ENCODE measurements at places on chromosomes 13 and 19.

- DNase-seq, result no peak
Measured at GRCh38 chr19:6225232-6225865, 54.4 kb downstream of the MLLT1 start.

- DNase-seq, result no peak
Measured at GRCh38 chr13:109394311-109394988, 391.9 kb downstream of the IRS2 start.

DNA sequence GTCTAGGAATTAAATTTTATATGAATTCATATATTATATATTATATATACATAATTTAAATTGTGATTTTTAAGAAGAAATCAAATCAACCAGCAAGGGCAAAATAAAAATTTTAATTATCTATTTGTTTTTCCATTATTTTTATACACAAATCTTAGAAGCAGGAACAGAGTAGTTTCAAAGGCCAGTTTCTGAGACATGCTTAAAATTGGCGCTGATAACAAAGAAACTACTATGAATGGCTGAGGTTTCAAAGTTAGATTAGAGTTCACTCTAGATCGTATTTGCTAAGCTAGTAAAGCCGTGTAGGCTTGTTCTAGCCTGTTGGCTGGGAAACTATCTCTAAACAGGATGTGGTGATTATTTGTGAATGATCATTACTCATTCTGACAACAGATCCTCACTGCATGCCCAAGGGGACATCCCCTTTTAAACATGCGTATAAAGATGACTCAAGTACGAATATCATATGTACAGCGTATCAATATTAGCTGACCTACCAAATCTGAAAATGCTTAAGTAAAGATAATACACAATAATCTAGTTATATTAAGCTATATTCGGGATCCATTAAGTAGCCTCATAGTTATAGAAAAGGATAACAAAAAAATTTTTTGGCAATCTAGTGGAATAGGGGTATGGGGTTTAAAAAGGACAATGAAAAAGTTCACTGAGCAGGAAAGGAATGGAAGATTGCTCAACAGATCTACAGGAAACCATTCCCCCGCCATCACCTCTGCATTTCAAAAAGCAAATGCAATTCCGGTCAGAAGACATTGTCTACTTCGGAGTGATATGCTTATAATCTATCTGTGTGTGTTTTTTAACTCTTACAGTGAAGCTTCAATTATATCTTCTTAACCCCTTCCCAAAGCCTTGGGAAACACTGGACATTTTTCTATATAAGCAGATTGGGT lies 150.1 kb downstream of the SHISA2 start:
- DNase-seq, result peak; percentile 26

GRCh38 chr13:42086582-42086981 lies 38.1 kb downstream of the DGKH start:
- no peak for DNase-seq

GRCh38 chr13:71522941-71523526 lies 344.0 kb downstream of the DACH1 start:
- DNase-seq, result no peak

GRCh38 chr19:16036941-16037340 lies 39.4 kb upstream of the TPM4 start:
- no peak for DNase-seq

GRCh38 chr19:38658462-38659306 lies 11.2 kb downstream of the ACTN4 start:
- no peak for DNase-seq

GRCh38 chr19:30932854-30933253 lies 416.4 kb downstream of the TSHZ3 start:
- no peak for DNase-seq

DNA sequence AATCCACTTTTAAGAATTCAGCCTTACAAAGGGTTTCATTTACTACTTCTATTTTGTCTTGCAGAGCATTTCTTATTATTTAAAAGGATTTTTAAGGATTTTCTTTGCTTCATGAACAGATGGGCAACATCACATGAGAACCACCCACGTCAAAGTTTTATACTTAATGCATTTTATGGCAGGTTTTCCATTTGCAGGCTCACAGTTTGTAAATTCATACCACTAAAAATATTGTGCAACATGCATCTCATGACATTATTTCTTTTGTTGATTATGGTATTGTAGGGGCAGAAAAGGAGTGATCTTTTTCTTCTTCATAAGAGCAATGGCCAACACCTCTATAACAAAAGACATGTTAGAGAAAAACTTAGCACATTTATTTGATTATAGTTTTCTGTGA lies 554.0 kb upstream of the SPRY2 start:
- no peak for DNase-seq

DNA sequence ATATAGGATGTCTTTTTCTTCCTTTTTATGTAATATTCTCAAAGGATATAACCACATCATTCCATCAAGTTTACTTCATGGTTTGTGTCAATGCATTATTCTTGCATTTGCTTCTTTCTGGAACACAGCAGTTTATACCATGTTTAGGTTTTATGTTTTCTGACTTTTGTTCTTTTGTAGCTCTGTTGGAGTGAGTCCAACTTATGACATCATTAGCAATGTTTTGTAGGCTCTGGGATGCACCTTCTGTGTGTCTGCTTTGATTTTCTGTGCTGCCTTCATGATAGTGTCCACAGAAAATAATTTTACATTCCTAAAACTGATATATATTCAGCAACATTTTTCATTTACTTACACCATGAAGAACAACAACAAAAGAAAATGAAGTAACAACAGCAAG lies 68.9 kb downstream of the SHISA2 start:
- no peak for DNase-seq

DNA sequence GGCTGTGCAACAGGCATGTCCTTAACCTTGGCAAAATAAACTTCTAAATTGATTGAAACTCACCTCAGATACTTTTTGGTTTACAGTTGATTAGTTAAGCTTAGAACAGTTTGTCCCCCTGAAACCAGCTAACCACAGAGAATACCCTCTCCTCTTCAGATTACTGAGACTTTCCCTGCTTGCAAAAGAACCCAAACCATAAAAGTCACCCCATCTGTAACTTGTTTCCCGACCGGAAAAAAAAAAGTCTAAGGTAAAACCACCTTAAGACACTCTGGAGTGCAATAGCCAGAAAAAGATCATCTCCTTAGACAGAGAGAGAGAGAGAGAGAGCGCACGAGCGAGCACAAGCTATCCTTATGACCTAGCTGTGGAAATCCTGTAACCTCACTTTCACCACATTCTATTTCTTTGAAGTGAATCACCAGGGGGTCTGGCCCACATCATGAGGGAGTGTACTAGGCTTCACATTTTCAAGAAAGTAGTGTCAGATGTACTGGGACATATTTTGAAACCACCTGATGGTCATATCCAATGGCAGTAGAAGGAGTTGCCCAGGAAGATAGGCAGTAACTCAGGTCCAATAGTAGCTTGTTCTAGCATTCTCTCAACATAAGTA lies 11.1 kb upstream of the GTF2F2 start:
- DNase-seq, result no peak

GRCh38 chr13:34779171-34779570 lies 162.9 kb upstream of the NBEA start:
- DNase-seq, result no peak

GRCh38 chr13:109301726-109302125 lies 484.7 kb downstream of the IRS2 start:
- DNase-seq, result no peak

GRCh38 chr13:48985756-48986155 lies 10.0 kb downstream of the FNDC3A start:
- no peak for DNase-seq

- DNase-seq, result no peak
Measured at GRCh38 chr19:35438096-35438495, 10.0 kb upstream of the FFAR2 start.

Data from activated naive CD4-positive, alpha-beta T cell treated with Interleukin-2 at 50 U/mL for 16 hours (primary cell).